ENCODE measurements at places on chromosomes 2 and 18.
A peak's percentile ranks its signal among the peaks of the same experiment; 100 is the strongest.

DNA sequence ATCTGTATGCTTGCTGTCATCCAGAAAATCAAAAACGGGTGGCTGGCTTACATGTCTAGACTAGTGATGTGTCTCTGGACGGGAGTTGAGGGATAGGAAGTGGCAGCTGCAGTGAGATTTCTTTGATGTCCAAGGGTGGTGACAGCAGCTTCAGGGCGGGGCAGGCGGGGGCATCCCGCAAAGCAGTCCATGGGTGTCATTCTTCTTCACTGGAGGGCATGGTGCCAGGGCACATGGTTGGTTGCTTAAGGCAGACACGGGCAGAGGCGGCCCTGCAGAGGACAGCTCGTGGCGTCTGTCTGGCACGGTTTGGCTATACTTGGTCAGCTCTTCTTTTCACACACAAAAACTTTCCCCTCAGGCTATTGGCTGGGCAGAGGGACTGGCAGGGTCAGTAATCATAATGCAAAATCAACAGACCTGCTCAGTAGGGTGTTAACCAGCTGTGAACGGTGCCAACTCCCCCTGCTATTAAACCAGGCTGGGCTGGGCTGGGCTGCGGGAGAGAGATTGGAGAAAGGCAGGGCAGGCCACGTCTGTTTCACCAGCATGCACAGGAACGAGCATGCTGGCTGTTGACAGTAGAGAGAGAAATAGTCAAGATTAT lies 63.7 kb downstream of the COL4A3 start:
- DNase-seq: no peak

DNA sequence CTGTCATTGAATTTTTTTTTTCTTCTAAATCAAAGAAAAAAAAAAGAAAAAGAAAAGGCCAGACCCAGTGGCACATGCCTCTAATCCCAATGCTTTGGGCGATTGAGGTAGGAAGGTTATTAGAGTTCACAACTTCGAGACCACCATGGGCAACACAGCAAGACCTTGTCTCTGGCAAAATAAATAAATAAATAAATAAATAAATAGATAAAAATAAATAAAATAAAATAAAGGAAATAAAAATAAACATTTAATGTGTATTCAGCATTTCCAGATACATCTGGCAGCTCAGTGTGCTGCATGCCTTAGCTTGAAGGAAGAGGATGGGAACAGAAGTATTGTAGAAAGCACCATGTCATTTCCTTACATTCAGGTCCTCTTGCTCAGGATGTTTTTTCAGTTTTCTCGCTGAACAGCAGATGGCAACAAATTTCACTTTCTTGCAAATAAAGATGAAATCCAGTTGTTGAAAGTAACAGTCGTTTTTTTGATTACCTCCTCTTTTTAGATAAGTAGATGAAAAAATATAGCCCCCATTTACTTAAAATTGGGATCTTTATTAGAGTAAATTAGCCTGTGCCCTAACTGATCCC lies 25.7 kb upstream of the FAM178B start:
- DNase-seq: no peak

DNA sequence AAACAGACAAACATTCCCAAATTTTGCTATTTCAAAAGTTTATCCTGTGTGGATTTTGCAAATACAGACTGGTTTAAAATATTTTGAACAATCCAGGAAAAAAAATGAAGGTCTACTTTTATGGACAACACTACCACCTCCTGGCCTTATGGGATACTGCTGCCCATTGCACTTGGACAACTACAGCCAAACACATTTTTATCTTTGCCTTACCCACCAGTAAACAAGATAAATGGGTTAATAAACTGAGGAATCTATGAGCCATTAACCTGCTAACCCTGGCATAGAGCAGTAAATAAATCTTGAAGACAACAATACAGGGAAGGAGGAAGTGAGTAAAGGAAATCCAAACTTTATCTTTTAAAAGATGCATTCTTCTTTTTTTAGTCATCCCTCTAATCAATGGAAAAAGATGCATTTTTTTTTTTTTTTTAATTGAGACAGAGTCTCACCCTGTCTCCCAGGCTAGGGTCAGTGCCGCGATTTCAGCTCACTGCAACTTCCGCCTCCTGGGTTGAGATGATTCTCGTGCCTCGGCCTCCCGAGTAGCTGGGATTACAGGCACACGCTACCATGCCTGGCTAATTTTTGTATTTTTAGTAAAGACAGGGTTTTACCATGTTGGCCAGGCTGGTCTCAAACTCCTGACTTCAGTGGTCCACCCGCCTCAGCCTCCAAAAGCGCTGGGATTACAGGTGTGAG lies 2.1 kb upstream of the SPIRE1 start:
- DNase-seq: peak; percentile 21

DNA sequence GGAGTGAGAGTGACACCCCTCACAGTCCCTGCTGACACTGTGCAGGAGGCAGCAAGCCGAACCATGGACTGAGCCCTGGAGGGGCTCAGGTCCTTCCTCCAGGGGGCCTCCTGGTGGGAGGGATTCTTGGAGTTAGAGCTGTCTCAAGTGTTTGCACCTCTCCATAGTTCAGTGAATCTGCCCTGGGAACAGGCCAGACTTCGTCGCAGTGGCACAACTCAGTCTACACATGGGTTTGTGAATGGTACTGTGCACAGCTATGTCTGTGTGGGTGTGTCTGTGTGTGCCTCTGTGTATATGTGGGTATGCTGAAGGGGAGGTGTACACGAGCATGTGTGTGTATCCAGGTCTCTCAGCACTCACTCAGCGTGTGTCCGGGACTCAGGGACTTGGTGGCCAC lies 36.4 kb downstream of the PAX8 start:
- no peak for DNase-seq
